ENCODE measurements at places on chromosomes 2 and 18. TPM values are rescaled to one million over a fixed set of nuclear protein-coding genes. Genes with fewer than 3 reads are reported as not detected.

Gene MYCN
- not detected for total RNA-seq

Gene ST8SIA5
- not detected for total RNA-seq

- no peak for DNase-seq
Observed at GRCh38 chr2:105416156-105416555, 17.3 kb upstream of the FHL2 start.

- no peak for DNase-seq
Observed at GRCh38 chr2:197628043-197628500, 47.3 kb downstream of the RFTN2 start.

- DNase-seq = no peak
Observed at GRCh38 chr2:6999211-6999877, 82.1 kb downstream of the RNF144A start.

DNA sequence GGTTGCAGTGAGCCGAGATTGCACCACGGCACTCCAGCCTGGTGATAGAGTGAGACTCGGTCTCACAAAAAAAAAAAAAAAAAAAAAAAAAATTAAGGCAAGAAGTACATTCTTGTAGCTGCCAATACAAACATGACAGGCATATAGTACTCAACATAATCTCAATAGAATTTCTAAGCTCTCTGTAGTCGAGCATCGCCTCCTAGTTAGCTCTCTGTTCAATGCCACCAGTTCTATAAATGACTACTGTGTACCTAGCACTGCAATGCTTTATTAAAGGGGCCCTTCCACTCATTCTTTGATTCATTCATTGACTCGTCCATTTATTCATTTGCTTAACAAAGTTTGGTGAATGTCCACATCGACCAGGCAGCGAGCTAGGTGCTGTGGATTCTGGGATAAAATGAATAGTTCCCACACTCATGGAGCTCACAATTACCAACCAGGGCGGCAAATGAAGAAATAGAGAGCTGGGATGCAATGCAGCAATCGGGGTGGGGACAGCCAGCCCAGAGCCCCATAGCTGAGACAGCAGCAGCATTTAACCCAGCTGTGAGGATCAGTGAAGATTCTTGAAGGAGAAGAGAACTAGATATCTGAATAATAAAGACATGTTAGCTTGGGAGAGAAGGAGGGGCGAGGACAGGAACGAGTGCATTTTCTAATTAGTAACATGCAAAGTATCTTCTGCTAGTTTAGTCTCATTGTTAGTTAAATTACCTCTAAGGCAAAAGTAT lies 349.8 kb downstream of the LPIN1 start:
- DNase-seq = no peak

- no peak for DNase-seq
Observed at GRCh38 chr2:60500861-60501260, 52.6 kb downstream of the BCL11A start.

Gene SERPINB4
- total RNA-seq = not detected

Gene CDH19
- total RNA-seq = 10.4 TPM

Gene RPS27A
- total RNA-seq = 1,602 TPM

Gene ITGB1BP1
- total RNA-seq = 106 TPM

Gene NEU4
- total RNA-seq = not detected

Gene EXOC6B
- total RNA-seq = 49.9 TPM

GRCh38 chr2:208268156-208268952 lies 2.3 kb downstream of the PIKFYVE start:
- DNase-seq = no peak

- DNase-seq = no peak
Observed at GRCh38 chr2:18455236-18455862, 105.1 kb downstream of the RDH14 start.

Gene CCDC74A
- 17.5 TPM for total RNA-seq

GRCh38 chr18:2847317-2848246 lies 776 bp downstream of the EMILIN2 start:
- DNase-seq = peak; percentile 50

GRCh38 chr2:206054952-206055351 lies 31.0 kb downstream of the INO80D start:
- DNase-seq = no peak

Gene CXCR4
- 2.6 TPM for total RNA-seq

DNA sequence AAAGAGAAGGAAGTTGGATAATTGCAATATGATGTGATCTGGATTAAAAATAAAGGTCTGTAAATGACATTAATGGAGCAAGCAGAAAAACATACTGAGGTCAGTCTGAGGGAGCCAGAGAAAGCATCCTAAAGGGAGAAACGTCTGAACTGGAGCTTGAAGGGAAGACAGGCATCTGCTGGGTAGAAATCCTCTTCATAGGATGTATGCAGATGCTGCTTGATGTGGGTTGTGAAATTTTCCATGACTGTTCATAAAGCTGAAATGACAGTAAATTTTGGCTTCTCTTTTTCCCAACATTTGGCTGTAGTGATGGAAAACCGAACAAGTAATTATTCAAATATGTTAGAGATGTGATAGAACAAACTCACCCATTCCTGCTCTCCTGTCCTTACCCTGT lies 287.6 kb downstream of the CAMKMT start:
- no peak for DNase-seq

GRCh38 chr2:38207168-38207567 lies 131.2 kb upstream of the CYP1B1 start:
- DNase-seq = no peak

Gene LIPG
- not detected for total RNA-seq

- DNase-seq = no peak
Observed at GRCh38 chr2:156837635-156838370, 401.6 kb downstream of the GPD2 start.

Gene IL1RL1
- 1.7 TPM for total RNA-seq

Gene PLB1
- total RNA-seq = 12.4 TPM

- peak; percentile 70 for DNase-seq
Observed at GRCh38 chr2:27095745-27096651, 9.4 kb downstream of the KHK start.

DNA sequence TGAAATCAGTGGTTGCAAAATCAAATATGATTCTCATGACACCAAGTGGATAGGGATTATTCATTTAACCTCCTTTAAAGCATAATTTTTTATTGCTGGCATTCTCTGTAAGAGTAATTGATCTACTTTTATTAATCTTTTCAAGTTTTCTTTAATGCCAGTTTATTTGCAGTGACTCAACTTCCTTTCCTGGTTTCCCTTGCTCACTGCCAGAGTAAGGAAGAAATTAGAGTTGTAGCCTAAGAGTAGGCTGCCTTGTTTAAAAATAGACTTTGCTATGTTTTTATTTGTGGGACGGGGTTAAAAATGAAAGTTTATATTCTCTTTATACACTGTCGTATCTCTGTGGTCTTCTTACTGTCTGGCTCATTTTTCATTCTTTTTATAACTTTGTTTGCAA lies 148.6 kb downstream of the WDR7 start:
- DNase-seq = no peak

Gene LYPD1
- not detected for total RNA-seq

GRCh38 chr2:15195813-15196212 lies 365.3 kb downstream of the NBAS start:
- DNase-seq = no peak

Gene GPR35
- 7.9 TPM for total RNA-seq

DNA sequence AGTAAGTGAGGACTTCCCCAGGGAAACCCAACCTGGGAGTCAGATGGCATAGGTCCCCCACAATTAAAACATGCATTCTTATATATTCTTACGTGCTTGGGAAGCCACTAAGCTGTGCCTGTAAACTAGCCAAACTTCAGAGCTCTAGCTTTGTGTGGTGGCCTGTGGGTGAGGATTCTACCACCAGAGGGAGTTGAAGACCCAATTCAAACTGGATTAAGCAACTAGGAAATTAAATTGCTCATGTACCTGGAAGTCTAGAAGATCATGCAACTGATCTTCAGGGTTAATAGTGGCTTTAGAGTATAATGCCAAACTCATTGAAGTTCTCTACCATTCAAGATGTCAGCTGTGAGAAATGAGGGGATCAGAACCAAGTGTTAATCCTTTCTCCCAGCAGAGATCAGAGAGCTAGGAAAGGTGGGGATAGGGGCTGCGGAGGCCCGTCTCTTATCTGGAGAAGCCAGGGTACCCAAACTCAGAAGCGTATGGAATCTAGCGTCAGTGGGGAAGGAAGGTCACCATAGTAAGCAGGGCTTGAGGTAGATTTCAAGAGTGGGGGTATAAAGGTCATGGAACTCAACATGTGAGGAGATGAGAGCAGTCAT lies 53.2 kb upstream of the CCDC85A start:
- no peak for DNase-seq

Gene GAL3ST2
- not detected for total RNA-seq

Gene LYG2
- not detected for total RNA-seq

DNA sequence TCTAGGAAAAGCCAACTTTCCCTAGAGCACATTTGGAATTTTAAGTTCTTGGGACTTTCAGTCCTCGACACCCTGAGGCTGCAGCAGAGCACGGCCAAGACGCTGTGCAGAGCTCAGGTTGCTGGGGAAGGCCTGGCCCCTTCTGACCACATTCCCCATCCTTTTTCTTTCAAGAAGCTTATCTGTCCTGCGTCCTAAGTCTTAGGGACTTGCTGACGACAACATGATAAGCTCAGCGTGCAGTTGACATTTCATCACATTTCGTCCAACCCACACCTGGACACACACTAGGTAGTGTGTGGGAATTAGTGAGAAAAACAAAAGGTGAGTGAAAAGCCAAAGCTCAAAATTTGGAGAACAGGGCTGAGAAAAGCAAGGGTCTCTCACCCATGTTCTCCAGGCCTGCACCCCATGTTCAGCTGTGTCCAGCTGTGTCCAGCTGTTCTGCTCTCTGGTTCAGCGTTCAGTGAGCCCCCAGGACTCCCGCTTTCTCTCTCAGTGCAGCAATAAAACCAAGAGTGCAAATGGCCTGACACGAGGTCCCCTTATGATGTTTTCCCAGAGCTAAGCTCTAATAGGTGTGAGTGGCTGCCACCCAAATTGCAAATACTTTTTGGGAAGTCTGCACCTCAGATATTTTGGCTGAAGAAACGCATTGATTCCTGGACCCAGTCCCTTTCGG lies 101.9 kb downstream of the RGPD3 start:
- DNase-seq = no peak

DNA sequence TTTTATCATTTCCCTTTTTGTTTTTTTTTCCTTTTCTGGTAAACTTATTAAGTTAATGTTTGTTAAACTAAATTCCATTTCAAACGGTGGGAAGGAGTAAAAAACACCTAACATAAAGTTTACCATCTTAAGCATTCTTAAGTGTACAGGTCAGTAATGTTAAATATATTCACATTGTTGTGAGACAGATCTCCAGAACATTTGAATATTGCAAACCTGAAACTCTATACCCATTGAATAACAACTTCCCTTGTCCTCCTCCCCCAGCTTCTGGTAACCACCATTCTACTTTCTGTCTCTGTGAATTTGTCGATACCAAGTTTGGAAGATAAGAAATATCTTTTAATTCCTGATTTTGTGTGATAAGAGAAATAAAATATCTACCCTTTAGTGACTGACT lies 12.0 kb upstream of the NAT8 start:
- DNase-seq = no peak

DNA sequence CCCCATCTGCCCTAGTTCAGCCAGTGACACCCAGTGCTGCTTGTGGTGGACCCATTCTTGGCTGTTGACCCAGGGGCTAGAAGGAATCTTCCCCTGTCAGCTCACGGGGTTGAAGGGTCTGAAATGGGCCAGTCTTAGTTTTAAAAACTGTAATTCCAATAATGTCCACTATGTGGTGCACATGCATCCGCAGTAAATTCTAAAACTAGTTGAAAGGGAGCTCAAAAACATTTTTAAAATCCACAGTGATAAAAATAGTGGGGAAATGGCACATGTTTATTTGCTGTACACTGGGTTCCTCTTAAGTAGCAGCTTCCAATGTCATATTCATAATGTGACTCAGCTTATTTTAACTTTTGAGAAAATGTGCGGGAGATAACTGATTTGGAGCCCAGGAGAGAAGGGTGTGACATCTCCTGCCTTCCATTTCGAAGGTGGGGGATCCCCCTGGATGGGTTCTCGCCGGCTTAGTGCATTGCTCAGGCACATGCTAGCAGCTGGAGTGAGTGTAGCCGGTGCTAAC lies 32.8 kb downstream of the GRHL1 start:
- no peak for DNase-seq

DNA sequence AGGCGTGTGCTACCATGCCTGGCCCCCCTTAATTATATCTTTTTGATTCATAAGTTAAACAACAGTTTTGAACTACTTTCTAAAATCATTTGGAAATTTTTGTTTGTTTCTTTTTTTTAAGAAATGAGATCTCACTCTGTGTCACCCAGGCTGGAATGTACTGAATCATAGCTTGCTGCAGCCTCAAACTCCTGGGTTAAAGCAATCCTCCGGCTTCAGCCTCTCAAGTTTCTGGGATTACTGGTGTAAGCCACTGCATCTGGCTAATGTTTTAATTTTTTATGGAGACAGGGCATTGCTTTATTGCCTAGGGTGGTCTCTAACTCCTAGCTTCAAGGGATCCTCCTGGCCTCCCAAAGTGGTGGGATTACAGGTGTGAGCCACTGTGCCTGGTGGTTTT lies 71.5 kb downstream of the BABAM2 start:
- DNase-seq = no peak

Gene KLHL29
- 12.4 TPM for total RNA-seq

Measured in uterus (tissue), 4 donors.